Germinal center (tissue), 1 donor: ENCODE measurements at places on chromosomes 1 and 21.

DNA sequence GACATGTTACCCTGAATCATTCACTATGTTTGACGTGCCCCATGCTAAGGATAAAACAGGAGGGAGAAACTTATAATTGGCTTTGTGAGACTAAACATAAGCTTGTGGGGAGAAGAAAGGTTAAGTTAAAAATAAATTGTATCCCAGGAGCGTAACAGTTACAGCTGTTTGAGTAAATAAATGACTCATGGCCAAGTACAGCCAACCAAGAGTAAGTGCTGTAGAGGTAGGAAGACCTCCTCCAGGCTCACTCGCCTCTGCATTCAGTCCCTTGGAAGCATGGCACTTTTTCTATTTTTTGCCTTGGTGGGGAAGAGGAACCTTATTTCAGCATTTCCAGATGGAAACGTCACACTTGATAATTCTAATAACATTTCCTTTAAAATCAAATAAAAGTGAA lies 116.5 kb downstream of the ZP4 start:
- DNase-seq = no peak

DNA sequence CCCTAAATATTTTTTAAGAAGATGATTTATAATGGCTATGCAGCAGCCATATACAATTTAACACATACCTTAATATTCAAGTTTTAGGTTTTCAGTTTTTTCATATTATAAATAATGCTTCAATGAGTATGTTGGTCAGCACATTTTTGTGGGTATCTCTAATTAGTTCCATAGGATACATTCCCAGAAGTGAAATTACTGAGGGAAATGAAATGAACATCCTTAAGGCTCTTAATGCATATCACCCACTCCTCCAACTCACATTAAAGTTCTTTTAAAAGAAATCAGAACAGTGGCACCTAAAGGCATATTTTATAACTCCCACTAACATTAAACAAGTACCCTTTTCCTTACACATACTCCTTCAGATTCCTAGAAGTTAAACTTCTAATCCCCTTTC lies 56.1 kb downstream of the EYA3 start:
- DNase-seq = no peak

GRCh38 chr21:16312321-16312720 lies 582.5 kb downstream of the USP25 start:
- no peak for DNase-seq

- DNase-seq = no peak
Observed at GRCh38 chr1:155709391-155709790, 20.5 kb downstream of the DAP3 start.

GRCh38 chr1:30452170-30452569 lies 271.2 kb downstream of the MATN1 start:
- no peak for DNase-seq

GRCh38 chr1:192706936-192707335 lies 71.0 kb downstream of the RGS13 start:
- DNase-seq = no peak

- no peak for DNase-seq
Observed at GRCh38 chr1:2003541-2004131, at the start of gene CFAP74. Gene CFAP74 (minus strand): TSS chr1:2003786. CDS start chr1:1990956, 12,830 bp downstream.

- no peak for DNase-seq
Observed at GRCh38 chr1:175829845-175830244, 86.5 kb upstream of the TNR start.
